NCI-H524 (cell line): ENCODE measurements at places on chromosomes 13 and 19.

GRCh38 chr19:2945575-2946184, 909 bp upstream of the ZNF77 start:
- DNase-seq = no peak

- no peak for DNase-seq
These were observed 194.6 kb downstream of the KLF12 start for GRCh38 chr13:73939603-73940002.

DNA sequence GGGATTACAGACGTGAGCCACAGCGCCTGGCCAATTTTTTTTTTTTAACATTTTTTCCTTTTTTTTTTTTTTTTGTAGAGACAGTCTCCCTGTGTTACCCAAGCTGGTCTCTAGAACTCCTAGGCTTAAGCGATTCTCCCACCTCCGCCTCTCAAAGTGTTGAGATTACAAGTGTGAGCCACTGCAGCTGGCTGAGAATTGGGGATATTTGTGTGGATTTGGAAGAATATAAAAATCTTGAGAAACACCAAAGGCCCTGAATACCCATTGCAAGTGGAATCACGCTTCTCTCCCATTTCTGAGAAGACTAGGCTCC, 79.9 kb upstream of the ABCC4 start:
- no peak for DNase-seq

- no peak for DNase-seq
These were observed 2.7 kb upstream of the CEACAM7 start for GRCh38 chr19:41690801-41691065.

GRCh38 chr13:75016225-75016624, 465.7 kb downstream of the TBC1D4 start:
- no peak for DNase-seq

DNA sequence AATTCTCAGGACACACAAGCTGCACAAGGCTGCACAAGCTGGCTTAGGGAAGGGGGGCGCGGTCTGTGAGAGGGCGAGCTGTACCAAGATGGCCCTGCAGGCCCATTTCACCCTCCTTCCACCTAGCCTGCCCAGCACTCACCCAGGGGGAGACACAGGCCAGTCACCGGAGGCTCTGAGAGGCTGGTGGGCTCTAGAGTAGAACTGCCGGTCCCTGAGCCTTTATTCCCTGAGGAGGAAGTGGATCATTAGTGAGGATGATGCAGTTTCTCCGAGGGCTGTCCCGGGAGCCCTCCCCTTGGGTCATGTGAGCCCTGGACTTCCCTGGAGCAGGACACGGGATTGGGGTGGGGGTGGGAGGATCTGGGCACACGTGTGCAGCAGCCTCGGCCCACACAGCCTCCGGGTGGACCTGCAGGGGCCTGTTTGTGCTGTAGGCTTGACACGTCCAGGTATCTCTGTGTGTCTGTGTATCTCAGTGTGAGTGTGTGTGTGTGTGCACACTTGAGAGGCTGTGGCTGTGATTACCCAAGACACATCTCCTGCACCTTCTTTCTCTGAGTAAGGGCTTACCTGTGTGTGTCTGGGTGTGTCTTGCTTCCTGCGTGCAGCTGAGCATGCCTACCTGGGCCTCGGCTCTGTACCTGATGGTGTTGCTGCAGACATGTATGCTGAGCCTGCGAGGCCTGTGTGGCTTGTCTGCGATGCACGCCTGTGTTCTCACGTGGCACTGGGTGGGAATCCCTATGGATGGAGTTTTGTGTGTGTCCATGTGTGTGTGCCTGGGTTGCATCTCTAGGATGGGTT, at the start of gene ACP5:
TSS of gene ACP5 (minus strand) at position 195 of the 807 bp plus-strand sequence. CDS start 328 bp downstream, outside the sequence.
- no peak for DNase-seq

DNA sequence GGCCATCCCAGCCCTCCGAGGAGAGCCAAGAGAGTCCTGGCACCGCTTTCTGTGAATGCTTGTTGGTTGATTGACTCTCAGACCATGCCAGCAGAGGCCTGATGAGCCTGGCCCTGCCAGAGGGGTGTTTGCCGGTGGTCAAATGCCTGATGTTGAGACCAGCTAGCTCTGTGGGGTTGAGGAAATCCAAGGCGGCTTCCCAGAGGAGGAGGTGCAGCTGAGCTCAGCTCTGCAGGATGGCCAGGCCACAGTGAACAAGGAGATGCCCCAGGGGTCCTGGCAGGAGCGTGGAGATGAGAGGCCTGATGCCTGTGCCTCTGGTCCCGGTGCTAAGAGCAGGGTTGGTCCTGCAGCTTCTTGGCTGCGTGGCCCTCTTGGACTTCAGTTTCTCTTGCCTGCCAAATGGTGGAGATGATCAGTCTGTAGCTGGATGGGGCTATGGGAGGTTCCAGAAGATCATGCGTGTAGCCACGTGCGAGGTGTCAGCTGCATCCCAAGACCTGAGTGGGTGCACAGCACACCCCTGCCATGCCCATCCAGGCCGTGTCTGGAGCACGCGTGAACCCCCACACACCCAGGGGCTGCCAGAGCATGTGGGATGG, 16.8 kb downstream of the NFIC start:
- no peak for DNase-seq

- peak; percentile 84 for DNase-seq
These were observed 2.1 kb upstream of the HOOK2 start for GRCh38 chr19:12777217-12778016.

DNA sequence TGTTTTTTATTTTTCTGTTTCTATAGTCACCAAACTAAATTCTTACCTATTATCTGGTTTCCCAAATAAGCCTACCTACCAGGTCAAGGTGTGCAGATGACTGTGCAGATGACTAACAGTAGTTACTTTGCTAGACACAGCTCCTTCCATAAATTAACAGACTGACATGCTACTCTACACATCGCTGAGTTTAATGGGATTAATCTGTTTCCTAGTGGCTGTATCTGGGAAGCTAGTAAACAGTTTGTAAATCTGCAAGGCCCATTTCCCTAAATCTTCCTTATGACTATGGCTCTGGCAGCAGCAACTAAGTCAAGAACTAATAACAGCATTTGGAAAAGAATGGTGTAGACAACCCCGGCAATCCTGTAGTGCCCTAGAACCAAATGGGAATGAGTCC, 27.9 kb downstream of the MIPEP start:
- no peak for DNase-seq

DNA sequence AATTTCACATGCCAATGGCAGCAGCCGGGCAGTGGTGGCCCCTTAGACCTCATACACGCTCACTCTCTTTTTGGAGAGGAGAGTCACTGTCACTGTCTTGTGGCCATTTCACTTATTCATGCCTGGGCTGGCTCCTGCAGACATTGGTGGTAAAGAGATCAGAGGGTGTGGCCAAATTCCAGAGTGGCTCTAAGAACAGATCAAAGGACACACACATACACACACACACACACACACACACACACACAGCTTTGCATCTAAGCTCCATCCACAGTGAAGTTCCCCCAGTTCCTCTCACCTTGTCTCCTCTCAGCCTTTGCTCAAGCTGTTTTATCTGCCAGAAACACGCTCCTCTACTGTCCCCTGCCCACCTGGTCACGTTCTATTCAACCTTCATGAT, 46.5 kb upstream of the KPNA3 start:
- no peak for DNase-seq

- DNase-seq = no peak
These were observed 414.1 kb downstream of the TSHZ3 start for GRCh38 chr19:30935146-30935545.

DNA sequence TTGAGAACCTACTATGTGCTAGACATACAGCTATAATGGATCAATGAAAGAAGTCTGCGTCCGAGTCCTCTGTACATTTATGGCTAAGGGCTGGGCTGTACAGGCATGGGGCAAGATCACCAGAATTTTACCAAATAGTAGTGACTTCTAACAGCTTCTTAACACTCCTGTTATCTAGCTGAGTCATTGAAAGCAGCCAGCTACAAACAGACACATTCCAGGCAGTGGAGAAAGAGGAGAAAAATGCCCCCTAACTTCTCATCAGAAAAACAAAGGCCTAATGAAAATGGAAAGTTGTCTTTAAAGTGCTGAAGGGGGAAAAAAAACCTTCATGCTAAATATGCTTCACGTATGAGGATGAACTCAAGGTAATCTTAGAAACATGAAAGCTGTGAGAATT, 14.3 kb upstream of the ZNF667 start:
- no peak for DNase-seq

DNA sequence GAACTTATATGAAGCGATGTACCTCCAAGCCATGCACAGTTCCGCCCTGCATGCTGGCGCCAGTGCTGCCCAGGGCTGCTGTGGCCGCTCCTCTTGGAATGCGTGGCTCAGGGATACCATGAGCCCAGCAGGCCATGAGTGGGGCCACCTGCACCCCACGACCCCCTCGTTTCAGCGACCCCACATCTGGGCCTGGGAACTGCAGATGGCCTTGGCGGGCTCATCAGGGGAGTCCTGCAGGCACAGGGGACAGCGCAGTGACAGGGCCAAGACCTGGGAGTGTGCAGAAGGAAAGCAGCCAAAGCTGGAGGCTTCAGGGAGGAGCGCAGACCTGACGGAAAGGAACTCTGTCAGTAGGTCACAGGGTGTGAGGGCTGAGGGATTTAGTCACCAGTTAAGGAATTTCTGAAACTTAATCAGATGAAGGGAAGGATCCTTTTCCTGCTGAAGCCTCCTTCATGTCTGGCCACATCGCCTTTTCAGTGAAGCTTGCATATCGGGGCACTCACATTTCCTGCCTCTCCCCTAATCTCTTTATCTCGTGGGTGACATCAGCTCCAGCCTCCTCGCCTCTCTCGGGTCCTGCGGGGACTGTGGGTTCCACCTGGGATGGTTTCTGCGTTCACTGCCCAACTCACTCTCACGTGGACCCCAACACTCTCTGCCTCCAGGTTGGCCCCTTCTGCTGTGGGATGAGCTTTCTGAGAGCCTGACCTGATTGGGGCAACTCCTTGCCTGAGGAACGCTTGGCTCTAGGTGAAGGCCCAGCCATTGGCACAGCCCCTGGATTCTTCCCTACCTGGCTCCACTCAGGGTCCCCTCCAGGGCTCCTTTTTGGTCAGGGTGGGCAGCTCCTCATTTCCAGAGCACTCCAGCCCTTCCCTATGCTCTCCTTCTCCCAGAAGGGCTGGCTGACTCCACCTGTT, 123.5 kb downstream of the CRYL1 start:
- DNase-seq = no peak

GRCh38 chr13:92769046-92769445, 457.6 kb upstream of the GPC6 start:
- DNase-seq = no peak

DNA sequence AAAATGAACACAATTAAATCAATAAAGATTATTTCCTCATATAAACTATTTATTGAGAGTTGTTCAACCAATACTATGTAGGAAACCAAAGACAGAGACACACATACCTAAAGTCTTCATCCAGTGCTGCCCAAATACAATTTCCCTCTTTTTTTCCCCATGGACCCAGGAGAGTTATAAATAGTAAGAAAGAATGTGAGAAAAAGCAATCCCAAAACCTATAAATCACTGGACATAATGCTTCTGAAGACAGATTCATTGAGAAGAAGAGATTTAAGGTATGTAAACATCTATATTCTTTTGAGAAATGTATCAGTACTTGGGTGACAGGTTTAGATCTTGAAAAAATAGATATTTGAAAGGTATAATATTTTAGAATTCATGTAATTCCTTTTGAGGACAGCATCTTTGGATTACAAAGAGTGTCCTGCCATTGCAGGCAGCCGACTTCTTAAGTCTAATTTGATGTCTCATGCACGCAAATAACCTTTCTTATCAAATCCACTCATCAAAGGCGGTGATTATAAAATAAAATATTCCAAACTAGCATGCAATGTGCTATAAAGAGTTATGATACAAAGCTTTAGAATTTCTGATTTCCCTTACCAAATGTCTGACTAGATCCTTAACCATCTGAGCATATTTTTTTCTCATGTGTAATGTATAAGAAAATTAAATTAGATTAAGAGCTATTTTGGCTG, 739.4 kb downstream of the LIG4 start:
- DNase-seq = no peak

DNA sequence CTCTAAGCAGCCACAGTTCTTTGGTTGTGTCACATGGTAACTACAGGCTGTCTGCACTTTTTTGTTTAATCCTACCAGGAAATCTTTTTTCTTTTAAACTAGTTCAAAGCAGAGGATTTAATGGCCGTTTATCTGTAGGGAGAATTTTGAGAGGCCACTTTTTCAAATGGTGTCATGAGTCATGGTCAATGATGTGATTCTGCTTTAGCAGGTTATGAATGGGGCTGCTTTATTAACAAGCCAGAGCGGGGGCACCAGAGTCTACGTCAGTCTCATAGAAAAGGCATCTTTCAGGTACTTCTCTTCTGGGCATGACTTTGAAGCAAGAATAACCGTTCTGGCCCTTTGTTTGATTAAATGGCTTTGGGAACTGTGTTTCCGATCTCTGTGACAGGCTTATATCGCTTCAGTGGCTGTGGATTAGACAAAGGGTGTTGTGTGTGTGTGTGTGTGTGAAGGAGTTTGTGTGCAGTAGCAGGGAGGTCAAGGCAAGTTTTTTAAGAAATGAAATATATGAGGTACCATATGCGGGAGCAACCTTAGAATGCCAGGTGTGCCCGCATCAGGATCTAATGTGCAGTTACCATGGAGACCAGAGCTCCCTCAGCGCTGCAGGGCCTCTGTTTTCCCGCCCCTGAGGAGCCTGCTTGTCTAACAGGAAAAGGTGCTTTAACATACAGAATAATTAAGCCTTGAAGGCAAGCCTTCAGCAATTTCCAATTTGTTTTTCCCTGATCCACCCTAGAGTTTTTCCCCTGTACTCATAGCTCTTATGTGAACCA, 120.5 kb downstream of the KATNAL1 start:
- peak; percentile 48 for DNase-seq

- no peak for DNase-seq
These were observed 9.8 kb upstream of the SIGLEC10 start for GRCh38 chr19:51427201-51427600.

DNA sequence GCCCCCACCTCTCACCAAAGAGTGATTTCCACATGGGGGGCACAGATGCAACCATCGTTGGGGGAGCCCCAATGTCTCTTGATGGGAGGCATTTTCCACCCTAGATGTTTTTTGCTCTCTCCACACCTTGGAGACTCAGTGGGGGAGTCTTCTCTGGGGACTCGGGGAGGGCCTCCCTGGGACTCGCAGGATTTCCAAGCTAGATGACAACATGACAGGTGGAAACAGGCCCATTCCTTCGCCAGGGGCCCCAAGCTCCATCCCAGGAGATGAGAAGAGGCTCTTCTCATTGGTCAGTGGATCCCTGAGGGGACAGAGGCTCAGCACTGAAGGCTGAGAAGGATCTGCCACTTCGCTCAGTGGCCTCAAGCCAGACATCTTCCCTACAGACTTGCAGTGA, 12.7 kb upstream of the KIR2DL4 start:
- DNase-seq = no peak

- DNase-seq = no peak
These were observed 35.1 kb downstream of the ATP4B start for GRCh38 chr13:113622791-113623490.
